A549 (cell line): ENCODE measurements at places on chromosomes 7 and 10. TPM values are rescaled to one million over a fixed set of nuclear protein-coding genes. Genes with fewer than 3 reads are reported as not detected.

Gene IGFBP1
- polyA plus RNA-seq: 2.7 to 4.4 TPM (median 4.2 TPM) in 3 replicates

GRCh38 chr10:96829029-96829773 is 2.9 kb upstream of the LCOR start:
- DNase-seq: no peak

- DNase-seq: peak; percentile 25
These were observed 229.5 kb upstream of the FZD1 start for GRCh38 chr7:91034459-91035368.

GRCh38 chr7:113891031-113891350 is 27.8 kb downstream of the PPP1R3A start:
- no peak for DNase-seq

GRCh38 chr7:23341846-23342598 is 42.9 kb downstream of the MALSU1 start:
- DNase-seq: no peak

- DNase-seq: no peak
These were observed 136.5 kb upstream of the ETV1 start for GRCh38 chr7:14125998-14126397.

- peak; percentile 17 for DNase-seq
These were observed 79.3 kb upstream of the ACBD5 start for GRCh38 chr10:27319752-27320431.

- DNase-seq: no peak
These were observed 19.3 kb downstream of the FOXI2 start for GRCh38 chr10:127756264-127756663.

GRCh38 chr7:94313926-94314325 is 80.8 kb upstream of the COL1A2 start:
- DNase-seq: no peak

Gene CFAP69
- polyA plus RNA-seq: 1.6 to 1.9 TPM (median 1.6 TPM) in 3 replicates

- peak; percentile 80 for DNase-seq
These were observed 8.3 kb downstream of the PCBD1 start for GRCh38 chr10:70880077-70880534.

GRCh38 chr10:44883593-44884331 is 27.4 kb upstream of the TMEM72 start:
- DNase-seq: no peak

GRCh38 chr10:70232859-70233108 is 445 bp downstream of the PPA1 start:
- no peak for DNase-seq

GRCh38 chr10:98825741-98826140 is 379.0 kb upstream of the HPS1 start:
- no peak for DNase-seq

DNA sequence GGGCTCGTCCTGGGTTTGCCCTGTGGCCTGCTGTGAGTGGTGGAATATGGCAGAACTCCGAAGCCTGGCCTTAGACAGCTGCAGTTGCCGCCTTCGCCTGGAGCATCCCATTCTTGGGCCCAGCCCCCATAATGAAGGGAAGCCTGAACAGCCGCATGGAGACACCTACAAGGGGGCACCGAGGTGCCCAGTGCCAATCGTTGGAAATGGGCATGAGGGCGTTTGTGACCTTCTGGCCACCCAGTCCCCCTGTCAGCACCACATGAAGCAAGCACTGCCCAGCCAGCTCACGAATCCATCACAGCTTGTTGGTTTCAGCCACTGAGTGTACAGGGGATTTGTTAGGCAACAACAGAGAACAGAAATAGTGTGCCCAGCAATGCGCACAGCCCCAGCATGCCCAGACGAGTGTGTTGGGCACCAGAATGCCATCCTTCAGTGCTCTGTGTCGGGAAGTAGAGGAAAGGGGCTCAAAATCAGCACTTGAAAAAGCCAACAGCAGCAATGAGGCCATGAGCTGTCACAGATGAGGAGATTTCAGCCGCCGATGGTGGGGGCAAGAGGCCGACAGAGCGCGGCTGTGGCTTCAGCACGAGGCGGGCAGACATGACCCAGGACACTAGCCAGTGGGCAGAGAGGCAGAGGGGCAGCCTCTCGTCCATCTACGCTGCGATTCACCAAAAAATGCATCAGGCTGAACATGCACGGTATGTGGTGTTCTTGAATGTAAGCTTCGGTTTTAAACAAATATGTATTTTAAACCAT is 91.2 kb downstream of the TNS3 start:
- no peak for DNase-seq
